ENCODE measurements at places on chromosomes 3 and 15.

GRCh38 chr15:40598126-40598525 is 4.1 kb downstream of the KNL1 start:
- DNase-seq: no peak

GRCh38 chr3:67601919-67602608 is 52.3 kb downstream of the SUCLG2 start:
- no peak for DNase-seq

- DNase-seq: no peak
Observed at GRCh38 chr15:101276501-101277037, 716 bp downstream of the SELENOS start.

DNA sequence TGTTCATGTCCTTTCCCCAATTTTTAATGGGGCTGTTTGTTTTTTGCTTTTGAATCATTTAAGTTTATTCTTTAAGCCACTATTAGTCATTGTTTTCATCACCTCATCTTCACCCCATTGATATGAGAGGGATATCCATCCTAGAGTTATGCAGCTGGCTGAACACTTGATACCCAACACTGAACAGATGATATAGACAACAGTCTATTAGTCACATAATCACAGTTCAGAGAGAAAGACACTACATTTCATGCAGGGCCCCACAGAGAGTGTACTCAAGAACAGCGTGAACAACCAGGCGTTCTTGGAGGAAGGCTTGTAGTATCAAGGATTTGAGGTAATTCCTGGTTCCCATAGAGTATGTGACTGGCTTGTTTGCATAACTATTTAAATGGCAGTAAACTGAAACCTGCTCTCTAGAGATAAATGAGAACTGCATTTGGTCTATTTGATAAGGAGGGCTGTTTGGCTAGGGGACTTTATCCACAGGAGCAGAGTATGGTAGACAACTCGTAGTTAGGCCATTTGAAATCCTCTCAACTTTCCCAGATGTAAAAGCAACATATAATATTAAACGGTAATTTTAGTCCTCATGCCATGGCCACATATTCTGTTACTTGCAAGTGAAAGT is 618.7 kb downstream of the SI start:
- no peak for DNase-seq

- no peak for DNase-seq
Observed at GRCh38 chr15:76192715-76193114, 118.6 kb downstream of the ETFA start.

- no peak for DNase-seq
Observed at GRCh38 chr15:38588672-38589071, 24.1 kb upstream of the RASGRP1 start.

- no peak for DNase-seq
Observed at GRCh38 chr15:73683257-73683776, 866 bp upstream of the CD276 start.

DNA sequence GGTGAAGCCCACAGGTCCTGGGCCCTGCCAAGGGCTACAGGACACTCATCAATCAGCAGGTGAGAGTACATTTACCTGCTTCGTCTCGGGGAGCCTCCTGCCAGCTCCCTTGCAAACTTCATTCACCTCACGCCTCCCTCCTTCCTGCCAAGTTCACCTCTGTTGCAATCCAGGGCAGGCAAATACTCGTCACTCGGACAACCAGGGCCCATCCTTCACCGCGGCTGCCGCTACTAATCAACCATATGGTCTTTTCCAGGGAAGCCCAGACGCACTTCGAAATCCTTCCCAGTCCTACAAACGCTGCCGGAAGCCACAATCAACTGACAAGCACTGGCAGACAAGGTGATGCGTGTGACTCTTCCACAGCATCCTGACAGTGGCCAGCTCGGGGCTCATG is 200.7 kb upstream of the NSMCE3 start:
- no peak for DNase-seq

DNA sequence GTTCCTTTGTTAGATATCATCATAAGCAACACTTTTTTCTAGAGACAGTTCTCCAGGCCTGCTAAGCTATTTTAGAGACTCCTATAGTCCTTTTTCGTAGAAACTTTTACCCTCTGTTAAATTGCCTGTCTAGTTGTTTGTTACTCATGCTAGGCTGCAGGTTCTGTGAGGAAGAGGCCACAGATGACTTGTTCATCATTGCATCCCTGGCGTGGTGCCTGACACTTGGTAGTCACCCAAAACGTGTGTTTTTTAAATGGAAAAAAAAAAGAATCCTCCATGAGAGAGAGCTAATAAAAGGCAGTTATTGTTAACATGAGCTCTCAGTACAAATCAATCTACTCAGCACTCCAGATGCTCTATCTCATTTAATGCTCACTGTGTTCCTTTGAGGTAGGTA is 35.1 kb downstream of the CCDC54 start:
- no peak for DNase-seq

DNA sequence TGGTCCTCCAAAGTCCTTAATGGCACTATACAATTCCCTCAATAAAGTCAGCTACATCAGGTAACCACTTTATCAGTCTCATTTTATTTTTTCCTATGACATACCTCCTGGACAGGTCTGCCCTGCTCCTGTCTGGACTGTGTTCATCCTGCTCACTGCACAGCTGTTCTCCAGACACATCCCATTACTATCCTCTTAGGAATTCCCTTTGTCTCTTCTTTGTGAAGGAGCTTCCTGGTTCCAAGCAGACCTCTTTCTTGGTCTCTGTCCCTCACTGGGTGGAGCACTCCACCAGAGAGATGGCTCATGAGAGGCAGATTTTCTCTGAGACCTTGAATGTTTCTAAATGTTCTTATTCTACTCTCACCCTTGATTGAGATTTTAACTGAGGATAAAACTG is 60.1 kb downstream of the KY start:
- no peak for DNase-seq

- DNase-seq: no peak
Observed at GRCh38 chr15:99212406-99212805, 37.0 kb downstream of the TTC23 start.

- no peak for DNase-seq
Observed at GRCh38 chr3:127739347-127740135, 66.8 kb downstream of the ABTB1 start.

DNA sequence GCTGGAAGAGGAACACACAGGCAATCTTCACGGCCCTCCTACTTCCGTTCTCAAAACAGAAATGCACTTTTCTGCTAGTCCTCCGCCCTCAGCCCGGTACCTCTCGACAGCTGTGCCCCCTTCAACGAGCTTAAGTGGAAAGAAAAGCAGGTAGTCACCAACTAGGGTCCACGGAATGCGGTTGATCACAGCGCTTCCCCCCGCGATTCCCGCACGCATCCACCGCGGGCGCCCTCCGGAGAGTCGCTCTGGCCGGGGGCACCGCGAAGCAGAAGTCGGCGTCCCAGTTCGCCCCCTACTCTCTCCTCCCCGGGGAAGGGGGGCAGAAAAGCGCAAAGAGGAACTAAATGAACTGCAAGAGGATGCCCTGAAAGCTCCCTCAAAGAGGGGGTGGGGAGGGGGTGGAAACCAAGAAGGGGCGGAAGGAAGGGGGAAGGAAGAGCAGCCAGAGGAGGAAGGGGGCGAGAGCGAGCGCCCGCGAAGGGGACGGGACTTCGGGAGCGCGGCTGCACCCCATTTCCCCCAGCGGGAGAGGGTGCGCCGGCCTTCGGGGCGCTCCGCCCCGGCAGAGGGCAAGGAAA is 738 bp downstream of the ACAP2 start:
- DNase-seq: no peak

GRCh38 chr3:129327510-129327909 is 48.8 kb downstream of the HMCES start:
- no peak for DNase-seq

- no peak for DNase-seq
Observed at GRCh38 chr3:184687363-184688015, 24.4 kb downstream of the MAGEF1 start.

GRCh38 chr15:100170291-100171210 is 171.2 kb downstream of the ADAMTS17 start:
- DNase-seq: no peak

DNA sequence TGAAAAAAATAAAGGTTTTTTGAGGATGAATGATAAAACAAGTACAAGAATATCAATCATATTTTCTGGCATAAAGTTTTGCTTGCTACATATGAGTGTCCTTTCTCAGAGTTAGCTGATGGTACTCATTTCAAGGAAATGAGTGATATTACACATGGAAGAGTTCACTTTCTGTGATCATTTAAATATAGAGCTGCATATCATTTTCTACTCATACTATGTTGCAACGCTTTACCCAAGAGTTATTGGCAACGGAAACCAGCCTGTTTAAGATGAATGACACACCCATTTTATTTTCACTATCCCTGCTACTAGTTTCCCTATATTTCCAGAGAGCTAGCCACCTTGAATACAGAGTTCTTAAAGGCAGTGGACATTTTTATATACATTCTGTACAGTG is 35.4 kb upstream of the RBMS3 start:
- DNase-seq: peak; percentile 58

DNA sequence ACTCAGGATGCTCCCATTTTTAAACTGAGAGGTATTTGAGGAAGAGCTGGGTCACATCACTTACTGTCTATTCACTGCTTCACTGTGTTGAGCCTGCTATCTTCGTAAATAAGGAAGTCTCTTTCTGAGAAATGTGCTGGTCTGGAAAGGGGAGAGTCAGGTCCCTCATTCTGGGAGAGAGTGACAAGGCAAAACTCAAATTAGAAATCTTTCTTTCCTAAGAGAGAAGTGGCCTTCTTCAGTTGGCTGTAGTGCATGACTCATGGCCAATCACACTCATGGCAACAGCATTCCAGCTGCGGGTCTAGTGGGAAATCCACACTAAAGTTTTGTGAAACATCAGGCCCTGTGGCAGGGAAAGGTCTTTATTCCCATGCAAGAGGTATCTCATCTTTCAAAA is 11.5 kb upstream of the TIMP4 start:
- no peak for DNase-seq

DNA sequence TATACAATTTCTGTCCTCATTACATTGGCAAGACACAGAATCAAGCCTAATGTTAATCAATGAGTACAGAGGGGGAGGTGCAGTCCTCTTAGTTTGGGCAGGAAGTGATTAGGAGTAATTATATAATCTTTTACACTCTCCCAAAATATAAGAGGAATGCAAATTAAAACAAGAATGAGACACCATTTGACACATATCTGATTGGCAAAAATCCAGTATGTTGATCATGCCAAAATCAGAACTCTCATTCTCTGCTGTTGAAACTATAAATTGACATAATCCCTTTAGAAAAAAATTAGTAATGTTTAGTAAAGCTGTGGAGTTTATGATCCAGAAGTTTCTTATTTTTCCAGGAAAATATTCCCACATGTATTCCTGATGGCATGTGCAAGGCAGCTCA is 373.4 kb downstream of the EPHA6 start:
- no peak for DNase-seq

GRCh38 chr3:152458376-152459117 is 189.8 kb downstream of the MBNL1 start:
- no peak for DNase-seq

GRCh38 chr3:155934230-155934629 is 63.8 kb downstream of the GMPS start:
- no peak for DNase-seq

DNA sequence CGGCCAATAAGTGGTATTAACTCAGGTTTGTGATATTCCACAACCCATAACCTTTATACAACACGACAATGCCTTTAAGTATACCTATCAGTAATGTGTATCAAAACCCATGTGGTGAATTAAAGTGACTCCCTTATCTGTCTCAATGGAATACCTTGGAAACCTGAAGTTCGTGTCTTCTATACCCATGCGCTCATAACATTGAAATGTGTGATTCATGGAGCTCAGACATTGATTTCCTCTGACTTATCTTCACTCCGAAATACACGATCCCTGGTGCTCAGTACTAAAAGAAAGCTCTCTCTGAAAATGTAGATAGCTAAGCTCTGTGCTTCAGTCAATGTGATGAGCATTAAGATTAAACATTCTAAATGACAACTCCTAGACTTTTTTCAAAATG is 140.3 kb downstream of the TBC1D5 start:
- peak; percentile 14 for DNase-seq

GRCh38 chr3:66227915-66228314 is 7.1 kb downstream of the SLC25A26 start:
- no peak for DNase-seq

- no peak for DNase-seq
Observed at GRCh38 chr15:100959066-100960050, 40.2 kb downstream of the LRRK1 start.

GRCh38 chr3:57889807-57890206 is 118.4 kb upstream of the FLNB start:
- DNase-seq: no peak

DNA sequence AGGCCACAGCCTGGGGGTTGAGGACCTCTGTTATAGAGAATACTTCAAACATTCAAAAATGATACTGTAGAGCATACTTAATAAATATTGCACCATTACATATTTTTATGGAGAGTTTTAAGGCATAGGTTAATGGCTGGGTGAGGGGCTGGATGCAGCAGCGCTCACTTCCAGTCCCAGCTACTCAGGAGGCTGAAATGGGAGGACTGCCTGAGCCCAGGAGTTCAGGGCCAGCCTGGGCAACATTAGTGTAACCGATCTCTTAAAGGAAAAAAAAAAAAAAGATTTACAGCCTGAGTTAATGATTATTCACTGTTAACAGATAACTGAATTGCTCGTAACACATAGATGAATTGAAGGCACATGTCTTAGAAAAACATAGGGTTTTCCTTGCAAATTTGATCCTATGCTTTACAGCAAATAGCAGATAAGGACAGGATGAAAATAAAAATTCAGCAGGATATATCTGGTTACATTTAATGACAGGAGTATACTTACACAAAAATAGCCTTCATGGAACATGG is 282.9 kb downstream of the TBC1D5 start:
- no peak for DNase-seq

DNA sequence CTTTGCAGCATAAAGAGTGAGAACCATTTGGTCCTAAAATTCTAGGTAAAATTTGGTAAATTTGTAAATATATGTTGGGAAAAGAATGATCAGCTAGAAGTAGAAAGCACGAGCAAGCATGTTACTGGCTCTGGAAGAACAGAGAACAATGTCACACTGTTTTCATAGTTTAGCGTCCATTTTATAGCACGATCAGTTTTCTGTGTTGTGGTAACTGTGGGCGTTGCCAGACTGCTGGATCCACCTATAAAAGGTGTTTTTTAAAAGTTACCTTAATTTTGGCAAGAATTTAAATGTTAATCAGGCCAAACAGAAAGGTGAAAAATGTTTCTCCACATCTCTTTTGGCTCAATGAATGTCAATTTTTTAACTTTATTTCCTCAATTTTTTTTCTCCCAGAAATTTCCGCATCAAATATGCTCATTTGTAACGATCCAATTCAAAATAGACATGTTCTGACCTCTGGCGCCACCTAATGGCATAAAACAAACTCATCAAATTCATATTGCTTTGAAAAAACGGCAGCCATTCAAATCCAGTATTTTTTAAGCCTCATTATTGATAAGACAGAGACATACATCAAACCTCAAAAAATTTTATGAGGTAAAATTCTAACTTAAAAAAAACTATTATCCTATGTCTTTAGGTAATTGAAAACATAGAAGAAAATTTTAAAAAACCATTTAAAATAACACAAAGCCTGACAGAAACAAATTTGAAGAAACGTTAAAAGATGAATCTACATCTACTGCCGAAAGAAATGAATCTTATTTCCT is 5.5 kb upstream of the GP5 start:
- DNase-seq: peak; percentile 28

Data from HS-5 (cell line).